Hepatocyte (in vitro differentiated cells): ENCODE measurements at places on chromosomes 6 and 20.
A peak's percentile ranks its signal among the peaks of the same experiment; 100 is the strongest.

GRCh38 chr20:49399329-49399728 lies 83.1 kb downstream of the KCNB1 start:
- DNase-seq, result no peak

DNA sequence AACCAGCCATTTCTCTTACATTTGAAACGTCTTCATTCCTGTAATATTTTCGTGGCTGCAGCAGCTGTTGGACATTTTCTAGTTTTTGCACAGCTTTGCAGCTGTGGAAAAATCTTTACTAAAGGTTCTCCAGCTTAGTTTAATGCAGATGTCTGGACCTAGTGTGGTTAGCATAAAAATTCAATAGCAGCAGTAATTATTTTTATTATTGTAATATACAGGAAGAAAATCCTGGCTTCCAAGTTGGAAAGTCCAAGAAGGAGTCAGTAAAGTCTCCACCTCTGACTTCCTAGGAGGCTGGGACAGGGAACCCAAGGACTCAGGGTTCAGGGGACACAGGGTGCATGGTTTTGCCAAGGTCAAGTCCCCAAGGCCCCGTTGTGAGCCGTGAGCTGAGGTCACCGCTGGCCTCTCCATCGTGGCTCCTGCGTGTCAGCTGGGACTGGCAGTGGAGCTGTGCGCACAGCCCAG lies 230.6 kb downstream of the FNDC1 start:
- no peak for DNase-seq

DNA sequence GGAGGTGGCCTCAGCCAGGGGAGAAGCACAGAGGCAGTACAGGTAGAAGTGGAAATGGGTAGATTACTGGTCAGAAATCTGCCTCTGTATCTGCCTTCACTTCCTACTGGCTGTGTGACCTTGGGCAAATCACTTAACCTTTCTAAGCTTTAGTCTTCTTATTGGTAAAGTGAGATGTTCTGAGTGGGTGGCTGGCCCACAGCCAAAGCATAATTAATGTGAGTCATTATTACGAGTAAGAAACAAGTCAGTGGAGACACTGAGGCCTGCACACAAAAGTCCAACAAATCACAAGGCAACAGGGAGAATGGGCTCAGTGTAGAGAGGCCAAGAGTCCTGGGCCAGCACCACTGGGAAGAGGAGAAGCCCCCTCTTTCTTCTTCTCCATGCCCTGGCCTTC lies 39.1 kb downstream of the NRN1 start:
- no peak for DNase-seq

DNA sequence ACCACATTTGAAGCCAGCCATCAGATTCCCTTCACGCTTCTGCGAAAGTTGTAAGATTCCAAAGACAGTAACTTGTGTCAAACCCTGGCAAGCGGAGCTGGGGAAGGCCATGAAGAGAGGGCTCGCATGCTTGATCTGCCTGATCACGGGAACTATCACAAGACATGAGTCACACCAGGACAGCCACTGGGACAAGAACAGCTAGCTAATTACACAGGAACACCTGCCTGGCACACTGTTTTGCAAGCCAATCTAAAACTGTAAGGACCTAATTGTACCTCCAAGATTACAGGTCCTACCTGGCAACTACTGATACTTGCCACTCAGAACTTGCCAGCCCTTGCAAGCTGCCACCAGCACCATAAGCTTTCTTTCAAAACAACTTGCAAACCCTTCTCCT lies 289.3 kb downstream of the KIF16B start:
- DNase-seq, result no peak

- no peak for DNase-seq
These were observed 243.5 kb downstream of the GMPR start for GRCh38 chr6:16481697-16482399.

- DNase-seq, result no peak
These were observed 12.7 kb downstream of the DEF6 start for GRCh38 chr6:35310265-35310831.

- no peak for DNase-seq
These were observed 92.8 kb downstream of the CEP57L1 start for GRCh38 chr6:109188115-109188411.

- DNase-seq, result no peak
These were observed 61.6 kb upstream of the RNF146 start for GRCh38 chr6:127205036-127205435.

DNA sequence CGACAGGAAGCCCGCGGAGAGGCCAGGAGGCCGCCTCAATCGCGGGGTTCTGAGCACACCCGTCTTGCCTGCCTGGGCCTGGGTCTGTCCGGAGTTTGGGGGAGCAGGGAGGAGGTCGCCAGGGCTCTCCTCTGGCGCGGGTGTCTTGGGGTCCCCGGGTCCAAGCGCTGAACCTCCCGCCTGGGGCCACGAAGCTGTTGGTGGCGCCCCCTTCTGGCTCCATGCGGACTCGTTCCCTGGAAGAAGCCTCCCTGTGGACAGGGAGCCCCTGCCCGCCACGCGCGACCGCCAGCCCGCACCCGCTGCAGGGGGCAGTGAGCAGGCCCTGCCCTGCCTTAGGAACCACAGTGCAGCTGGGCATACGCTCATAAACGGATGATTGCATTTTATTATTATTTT lies 44.7 kb downstream of the MCUR1 start:
- no peak for DNase-seq

DNA sequence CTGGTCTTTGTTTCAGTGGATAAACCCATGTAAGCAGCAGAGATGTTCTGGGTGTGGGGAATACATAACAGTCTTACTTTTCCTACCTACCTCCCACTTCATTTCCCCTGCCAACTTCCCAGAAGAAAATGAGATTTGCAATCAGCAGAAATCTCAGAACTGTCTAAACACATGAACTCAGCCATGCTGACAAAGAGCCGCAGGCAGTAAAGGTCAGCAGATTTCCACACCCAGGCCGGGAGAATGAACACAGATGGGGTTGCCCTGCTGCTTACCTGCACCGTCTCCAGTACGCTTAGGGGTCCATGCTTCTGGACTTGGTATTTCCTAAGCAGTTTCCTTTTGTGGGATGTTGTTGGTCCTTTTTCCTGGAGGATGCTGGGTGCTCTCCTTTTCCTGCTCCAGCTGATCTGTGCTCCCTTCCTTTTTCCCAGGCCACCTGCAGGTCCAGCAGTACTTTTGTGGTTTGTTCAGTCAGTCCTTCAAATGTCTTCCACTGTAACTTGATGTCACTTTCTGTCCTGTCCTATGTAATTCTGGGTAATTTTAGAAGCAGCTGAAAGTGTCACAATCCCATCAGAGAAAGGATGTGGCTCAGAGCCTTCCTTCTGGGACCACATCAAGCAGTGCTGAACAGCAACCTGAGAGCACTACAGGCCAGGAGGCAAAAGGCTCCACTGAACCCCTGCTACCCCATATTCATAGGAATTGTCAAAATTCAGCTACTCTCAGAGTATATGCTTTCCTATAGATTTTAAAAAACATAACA lies 129.0 kb downstream of the CEP57L1 start:
- no peak for DNase-seq

GRCh38 chr20:60573003-60573680 lies 614.9 kb downstream of the CDH26 start:
- DNase-seq, result no peak

DNA sequence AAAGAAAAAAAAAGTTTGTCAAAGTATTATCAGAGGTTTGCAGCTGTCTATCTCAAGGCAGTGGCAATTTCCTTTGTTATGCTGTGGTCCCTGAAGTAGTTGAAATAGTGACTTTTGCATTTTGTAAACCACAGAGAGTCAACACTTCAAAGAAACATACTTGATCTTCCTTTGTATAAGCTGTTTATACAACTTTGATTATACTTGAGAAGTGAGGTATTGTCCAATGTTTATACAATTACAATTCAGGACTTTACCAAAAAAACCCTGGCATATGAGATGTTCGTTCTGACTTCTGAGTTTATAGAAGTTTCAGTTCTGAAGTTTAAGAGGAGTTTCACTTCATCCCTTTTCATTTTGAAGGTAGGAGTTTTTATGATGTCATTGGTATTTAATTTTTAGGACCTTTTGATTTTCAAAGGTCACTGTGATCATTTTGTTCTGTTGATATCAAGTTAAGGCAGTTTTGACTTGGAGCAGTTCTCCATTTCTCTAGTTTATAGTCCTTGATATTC lies 4.0 kb downstream of the STK4 start:
- DNase-seq, result no peak

GRCh38 chr20:45792317-45793118 lies 764 bp downstream of the DNTTIP1 start:
- no peak for DNase-seq

GRCh38 chr6:137777687-137778075 lies 89.4 kb upstream of the TNFAIP3 start:
- DNase-seq, result no peak

DNA sequence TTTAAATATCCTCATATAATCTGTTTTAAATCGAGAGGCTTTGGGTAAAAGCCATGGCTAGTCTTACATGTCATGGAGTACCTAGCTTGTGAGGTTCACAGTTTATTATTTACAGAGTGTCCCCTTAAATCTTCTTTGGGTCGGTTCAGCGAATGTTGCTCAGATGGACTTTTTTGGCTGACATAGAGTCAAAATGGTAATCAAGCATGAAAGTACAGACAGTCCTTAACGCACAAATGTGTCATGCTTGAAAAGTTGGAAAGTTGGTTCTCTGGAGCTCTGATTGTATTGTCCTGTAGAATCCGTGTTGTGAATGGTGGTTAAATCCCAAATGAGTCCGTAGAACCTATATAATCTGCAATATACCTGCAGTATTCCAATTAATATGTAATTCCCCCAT lies 22.0 kb downstream of the PTPN1 start:
- DNase-seq, result no peak

- DNase-seq, result peak; percentile 76
These were observed 31.5 kb upstream of the ADTRP start for GRCh38 chr6:11810039-11810541.

GRCh38 chr20:16397086-16397485 lies 176.2 kb downstream of the KIF16B start:
- peak; percentile 34 for DNase-seq

DNA sequence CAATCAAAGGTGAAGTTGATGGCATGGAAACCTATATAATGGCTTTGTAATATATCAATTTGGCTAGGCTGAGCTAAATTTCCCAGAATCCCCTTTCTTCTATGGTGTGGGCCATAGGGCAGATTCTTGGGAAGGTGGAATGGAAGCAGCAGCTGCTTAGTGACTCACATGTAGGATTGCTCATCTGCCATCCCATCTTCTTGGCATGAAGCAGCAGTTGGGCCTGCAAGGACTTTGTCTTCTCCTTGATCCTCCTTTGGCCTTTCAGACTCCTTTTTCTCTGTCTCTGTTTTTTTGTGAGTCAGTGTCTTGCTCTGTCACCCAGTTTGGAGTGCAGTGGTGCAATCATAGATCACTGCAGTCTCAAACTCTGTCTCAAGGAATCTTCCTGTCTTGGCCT lies 52.6 kb upstream of the CEP162 start:
- no peak for DNase-seq

- no peak for DNase-seq
These were observed 6.6 kb upstream of the GFRA4 start for GRCh38 chr20:3669710-3670367.

DNA sequence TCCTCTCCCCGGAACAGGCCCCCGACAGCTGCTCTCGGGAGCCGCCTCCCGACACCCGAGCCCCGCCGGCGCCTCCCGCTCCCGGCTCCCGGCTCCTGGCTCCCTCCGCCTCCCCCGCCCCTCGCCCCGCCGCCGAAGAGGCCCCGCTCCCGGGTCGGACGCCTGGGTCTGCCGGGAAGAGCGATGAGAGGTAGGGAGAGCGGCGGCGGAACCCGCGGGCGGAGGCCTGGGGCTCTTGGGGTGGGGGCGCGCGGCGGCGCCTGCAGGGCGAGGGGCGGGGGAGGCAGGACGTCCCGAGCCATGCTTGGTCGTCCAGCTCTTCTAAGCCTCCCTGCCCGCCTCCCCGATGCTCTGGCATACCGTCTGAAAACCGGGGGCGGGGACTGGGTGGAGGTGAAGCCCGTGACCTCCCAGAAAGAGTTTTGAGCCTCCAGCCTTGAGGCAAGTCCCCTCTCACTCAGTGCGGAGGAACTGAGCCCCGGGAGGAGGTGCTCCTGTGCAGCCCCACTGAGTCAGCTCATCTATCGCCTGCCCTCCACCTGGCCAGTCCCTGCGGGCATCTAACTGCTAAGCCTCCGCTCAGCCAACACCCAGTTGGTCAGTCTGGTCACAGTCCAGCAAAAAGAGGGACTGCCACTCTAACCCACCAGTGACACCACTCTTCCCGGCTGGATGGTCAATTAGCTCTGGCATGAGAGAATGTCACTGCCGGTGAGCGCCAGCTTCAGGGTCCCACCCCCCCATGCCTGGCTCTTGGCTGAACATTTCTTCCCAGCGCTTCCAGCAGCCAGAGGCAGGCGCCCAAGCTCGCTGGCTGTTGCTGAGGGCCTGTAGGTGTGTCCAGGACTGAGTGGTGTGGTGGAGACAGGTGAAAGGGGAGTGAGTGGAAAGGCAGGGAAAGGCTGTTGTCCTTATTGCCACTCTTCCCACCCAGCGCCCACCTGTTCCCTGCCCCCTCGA lies 482 bp downstream of the DDR1 start:
- DNase-seq, result peak; percentile 70

DNA sequence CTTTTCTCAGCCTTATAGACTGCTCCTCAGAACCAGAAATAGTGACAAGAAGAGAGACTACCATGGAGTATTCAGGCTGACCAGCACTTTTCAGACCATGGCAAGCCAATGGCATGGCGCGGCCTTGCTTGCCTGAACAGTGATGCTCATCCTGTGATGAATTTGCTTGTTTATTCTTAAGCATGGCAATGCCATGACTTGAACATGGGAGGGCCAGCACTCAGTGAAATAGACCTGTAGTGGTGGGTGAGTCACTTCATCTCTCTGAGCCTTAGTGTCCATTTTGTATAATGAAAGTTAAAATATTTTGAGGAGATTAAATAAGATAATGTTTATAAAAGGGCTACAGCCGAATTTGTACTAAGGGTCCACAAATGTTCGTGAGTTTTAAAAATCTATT lies 79.1 kb downstream of the LRRC1 start:
- no peak for DNase-seq

- DNase-seq, result no peak
These were observed 117.0 kb downstream of the PHACTR3 start for GRCh38 chr20:59721386-59721785.

- DNase-seq, result no peak
These were observed 658.8 kb upstream of the CHD6 start for GRCh38 chr20:42276718-42277602.
